Activated CD4-positive, alpha-beta T cell treated with anti-CD3 and anti-CD28 coated beads, Interleukin-2, amount 10 ng/mL, durations not matched to agents 7 days and 5 days (primary cell): ENCODE measurements at places on chromosomes 6 and 20.

GRCh38 chr6:17525637-17526036 lies 74.5 kb upstream of the FAM8A1 start:
- DNase-seq = no peak

GRCh38 chr20:41201760-41202159 lies 64.4 kb downstream of the PLCG1 start:
- no peak for DNase-seq

DNA sequence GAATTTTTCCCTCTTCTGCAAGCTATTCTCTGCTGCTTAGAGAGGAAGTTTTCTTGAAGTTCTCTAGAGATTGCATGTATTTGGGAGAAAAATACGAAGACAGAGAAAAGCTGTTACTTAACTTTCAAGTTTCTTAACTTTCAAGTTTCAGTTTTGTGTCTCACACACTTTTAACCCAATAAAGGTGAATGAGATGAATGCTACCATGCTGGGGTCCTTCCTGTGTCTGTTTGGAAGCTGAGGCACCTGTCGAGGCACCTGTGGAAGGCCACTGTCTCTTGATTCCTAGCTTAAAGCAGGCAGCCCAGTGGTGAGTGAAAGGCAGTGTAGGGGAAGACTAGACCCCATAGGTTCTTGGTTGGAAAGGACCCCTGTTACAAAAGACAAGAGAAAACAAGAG lies 372.8 kb upstream of the JARID2 start:
- DNase-seq = no peak

- no peak for DNase-seq
These were observed 825 bp downstream of the RIMS1 start for GRCh38 chr6:71887006-71887743.

GRCh38 chr6:5379647-5380242 lies 118.4 kb downstream of the FARS2 start:
- DNase-seq = peak; percentile 42

DNA sequence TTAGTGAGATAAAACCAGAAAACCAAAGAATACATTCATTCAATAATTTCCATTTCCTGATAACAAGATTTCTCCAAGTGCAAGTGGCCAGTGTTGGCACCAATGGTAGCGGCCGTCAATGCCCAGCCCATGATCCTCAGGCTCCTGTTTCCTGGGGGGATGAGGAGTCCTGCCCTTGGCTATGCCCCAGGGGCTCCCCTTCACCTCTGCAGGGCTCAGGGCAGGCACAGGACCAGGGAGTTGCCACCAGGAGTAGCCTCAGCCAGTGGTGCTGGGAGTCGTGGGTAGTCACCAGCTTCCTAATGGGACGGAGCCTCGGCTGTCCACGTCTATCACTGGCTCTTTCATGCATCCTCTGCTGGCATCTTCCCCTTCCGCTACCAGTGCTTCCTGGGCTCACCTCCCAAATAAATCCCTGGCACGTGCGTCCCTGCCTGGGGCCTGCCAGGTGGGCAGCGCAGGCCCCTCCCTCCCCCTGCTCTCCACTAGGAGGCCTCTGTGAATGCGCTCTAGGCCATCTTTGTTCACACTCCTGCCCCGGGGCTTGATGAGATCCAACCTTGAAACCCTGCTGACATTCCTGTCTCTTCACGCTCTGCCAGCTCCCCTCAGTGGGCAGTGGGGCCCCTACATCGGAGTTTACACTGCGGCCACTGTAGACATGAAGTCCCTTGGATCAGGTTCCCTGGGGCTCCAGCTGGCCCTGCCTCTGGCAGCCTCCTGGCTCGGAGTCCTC lies 215.7 kb downstream of the SYNDIG1 start:
- no peak for DNase-seq

DNA sequence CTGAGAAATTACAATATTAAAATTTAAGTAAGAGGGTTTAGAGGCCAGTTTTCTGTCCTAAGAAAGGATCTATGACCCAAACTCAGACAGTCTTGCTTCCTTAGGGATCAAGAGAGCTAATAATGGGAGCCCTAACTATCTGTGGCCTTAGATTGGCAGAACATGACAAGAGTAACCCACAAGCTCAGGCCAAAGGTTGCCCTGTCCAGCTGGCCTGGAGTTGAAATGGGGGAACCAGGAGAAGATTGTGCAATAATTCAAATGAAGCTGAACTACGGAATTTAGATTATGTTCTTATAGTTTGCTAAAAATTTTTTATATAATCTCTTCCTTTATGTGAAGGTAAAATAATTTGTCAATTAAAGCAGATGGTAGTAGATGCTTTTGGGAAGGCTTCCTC lies 26.4 kb downstream of the LAMA4 start:
- no peak for DNase-seq

DNA sequence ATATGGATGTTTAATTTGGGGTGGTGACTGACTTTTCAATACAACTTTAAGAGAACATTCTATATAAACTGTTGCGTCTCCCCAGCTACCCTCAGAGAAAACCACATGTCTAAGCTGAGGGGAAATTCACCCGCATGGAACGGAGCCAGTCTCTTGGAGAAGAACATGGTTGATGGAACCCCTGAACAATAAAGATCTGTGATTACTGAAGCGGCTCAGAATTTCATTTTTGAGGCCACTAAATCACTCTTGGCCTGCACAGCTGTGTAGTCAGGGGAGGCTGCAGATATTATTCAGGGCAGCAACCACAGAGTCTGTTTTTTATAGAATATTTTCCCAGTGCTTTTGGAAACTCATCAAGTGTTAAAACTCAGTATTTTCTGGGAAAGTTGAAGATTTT lies 73.8 kb downstream of the EYA4 start:
- DNase-seq = no peak

GRCh38 chr20:14764511-14765369 lies 427.3 kb upstream of the FLRT3 start:
- no peak for DNase-seq

DNA sequence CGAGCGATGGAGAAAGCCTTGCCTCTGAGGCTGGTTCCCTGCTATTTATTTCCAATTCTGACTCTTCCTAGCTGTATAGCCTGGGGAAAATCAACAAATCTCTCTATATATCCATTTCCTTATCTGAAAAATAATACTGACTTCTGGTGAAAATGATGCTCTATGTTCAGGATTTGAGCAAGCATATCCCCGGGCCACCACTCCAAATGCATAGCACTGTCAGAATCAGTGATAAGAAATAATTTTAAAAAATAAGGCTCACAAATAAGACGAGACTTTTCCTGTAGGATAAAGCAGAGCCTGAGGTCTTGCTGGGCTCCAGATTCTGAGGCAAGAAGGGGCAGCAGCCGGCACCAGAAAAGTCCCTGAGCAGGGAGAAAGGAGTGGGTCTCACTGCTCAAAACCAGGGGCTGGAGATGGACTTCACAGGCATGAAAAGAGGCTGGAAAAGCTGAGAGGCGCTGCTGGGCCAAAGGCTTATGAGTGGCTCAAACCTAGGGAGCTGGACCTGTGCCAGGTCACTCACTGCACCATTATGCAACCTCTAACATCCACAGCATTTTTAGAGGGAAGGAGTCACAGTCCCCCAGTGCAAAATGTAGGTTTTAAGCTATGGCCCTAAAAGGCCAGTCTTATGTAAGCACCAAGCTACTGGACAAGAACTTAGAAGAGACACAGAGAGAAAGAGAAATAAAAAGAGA lies 48.1 kb upstream of the SLC17A4 start:
- DNase-seq = no peak

GRCh38 chr20:3777716-3778629 lies 3.3 kb downstream of the SPEF1 start:
- no peak for DNase-seq

- no peak for DNase-seq
These were observed 259.4 kb upstream of the POU3F2 start for GRCh38 chr6:98574984-98575383.

- DNase-seq = no peak
These were observed 93.4 kb upstream of the NXT1 start for GRCh38 chr20:23257106-23257761.

DNA sequence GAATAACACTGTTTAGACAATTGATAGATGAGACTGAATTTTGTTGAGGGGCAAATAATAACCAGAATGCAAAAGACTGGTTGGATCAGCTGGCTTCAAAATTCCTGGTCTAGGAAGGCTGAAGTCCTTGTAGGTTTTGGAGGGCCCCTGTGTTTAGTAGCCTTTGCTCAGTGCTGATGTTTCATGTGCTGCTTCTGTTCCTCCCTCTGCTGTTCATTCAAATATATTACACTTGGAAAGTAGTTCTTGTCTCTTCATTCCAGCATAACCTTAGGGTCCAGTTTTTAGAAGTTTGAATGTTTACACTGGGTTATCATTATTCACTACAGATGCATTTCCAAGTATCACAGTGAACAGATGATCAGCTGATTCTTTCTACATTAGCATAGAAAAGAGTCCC lies 72.5 kb downstream of the FLRT3 start:
- DNase-seq = no peak

- DNase-seq = no peak
These were observed 14.2 kb upstream of the FAM8A1 start for GRCh38 chr6:17585766-17586490.

DNA sequence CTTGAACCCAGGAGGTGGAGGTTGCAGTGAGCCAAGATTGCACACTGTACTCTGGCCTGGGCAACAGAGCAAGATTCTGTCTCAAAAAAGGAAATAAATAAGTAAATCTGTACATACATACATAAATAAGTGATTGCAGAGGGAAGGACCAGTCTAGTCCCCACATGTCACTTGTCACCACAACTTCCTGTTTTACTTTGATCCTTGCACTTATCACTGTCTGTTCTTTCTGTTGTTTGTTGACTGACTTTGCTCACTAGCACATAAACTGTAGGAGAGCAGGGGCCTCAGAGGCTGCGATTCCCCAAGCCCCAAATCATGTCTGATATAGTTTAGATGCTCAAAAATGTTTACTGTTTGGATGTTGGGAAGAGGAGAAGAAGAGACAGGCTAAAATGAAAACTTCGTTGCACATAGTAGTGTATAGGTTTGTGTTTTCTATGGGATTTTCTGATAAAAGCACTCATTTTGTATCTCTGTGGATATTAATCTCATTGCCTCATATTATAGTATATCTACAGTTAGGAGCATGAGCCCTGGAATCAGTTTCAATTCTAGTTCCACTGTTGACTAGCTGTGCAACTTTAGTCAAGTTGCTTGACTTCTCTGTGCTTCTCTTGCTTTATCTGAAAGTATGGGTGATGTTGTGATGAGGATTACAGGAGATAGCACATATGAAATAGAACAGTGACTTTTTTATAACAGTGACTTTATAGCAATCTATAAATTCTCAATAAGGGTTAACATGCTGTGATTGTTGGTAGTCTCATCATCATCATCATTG lies 165.0 kb downstream of the TBC1D7 start:
- DNase-seq = no peak

DNA sequence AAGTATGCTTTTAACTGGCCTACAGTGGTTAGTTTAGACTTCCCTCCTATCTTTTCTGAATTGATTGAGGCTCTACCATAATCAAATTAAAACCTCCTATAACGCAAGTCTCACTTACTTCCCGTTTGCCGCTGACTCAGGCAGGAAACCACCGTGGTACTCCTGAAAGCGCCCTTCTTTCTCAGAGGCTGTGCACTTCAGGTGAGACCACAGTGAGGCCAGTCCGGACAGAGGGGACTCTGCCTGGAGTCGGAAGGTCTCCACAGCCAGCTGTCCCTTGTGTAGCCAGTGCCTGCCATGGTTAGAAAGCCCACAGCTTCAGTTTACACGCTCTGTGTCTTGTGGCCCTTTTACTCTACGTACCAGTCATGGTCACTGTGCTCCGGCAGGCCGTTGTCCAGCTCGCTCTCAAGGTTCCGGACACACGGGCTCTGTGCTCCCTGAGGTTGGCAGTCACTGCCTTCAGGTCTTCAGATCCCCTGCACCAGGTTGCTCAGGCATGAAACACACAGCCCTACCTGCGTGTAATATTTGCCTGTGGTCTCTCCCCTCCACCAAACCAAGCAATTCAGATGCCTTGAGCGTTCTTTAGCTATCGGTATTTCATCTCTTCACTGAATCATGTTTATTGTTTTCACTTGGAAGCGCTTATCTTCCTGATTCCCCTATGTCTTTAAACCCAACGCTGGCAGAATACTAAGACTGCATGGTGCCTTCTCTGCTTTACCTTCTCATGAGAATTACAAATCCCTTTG lies 178.8 kb downstream of the SMOC2 start:
- DNase-seq = no peak

DNA sequence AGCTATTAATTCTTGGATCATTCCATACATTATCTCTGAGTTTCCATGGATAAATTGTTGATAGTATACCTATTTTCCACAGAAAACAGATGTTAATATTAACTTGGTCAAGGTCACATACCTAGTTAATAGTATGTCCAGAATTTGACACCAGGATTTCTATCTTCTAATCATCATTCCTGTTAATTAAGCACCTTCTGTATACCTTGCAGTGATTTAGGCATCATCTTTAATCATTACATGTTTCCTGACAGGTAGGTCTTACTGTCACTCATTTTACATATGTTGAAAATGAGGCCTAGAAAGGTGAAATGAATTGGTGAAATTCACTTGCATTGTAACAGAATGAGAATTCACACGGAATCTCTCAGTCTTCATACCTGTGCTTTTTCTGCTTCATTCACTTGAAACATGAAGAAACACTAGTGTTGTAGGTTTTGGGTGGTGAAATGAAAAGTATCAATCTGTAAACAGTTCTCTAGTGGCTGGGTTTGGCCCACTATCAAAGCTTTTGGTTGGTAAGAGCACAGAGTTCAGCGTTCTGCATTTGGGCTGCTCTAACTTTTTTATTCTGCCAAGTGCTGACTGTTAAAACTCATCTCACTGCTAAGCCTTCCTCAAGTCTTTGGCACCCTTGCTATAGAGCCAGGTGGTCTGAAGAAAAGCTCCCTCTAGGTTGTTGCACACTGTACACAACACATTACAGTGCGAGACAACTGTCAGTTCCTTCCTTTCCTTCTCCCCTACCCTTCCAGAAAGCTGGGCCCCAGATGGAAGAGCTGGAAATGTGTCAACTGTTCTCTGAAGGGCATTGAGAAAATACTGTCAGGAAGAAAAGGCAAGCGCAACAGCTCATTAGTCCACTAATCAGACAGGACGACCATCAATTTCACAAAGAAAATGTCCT lies 57.8 kb upstream of the C20orf144 start:
- no peak for DNase-seq
